Omental fat pad (tissue), 4 donors: ENCODE measurements at places on chromosomes 3 and 15.

DNA sequence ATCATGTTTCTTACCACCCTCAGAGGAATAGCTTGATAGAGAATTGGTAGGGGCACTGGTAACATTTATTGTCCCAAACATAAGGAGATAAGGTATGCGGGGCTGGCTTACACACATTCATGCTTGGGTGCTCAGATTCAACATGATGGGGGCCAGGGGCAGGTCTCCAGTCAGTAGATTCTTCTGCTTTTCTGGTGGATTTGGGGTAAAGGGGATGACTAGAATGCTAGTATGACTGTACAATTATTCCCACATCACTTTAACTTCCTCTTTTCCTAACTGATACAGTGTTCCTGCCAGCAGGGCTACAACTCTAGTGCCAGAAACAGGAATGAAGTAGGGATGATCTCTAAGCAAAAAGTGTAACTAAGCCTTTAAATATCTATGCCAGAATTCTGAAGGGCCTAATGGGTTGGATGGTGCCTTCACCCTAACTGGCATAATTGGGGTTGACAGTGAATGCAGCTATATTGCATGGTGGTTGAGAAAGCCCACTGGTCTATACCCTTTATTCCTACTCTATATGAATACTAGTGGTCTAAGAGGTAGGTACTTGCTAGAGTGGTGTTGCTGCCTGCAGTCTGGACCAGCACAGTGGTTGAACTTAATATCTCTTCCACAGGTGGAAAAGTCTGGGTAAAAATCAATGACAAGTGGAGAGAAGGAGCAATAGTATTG lies 117.4 kb downstream of the IL12A start:
- no peak for DNase-seq

GRCh38 chr3:98869391-98869790 lies 32.1 kb downstream of the DCBLD2 start:
- no peak for DNase-seq

- no peak for DNase-seq
Observed at GRCh38 chr3:4888913-4889846, 90.1 kb upstream of the BHLHE40 start.

GRCh38 chr15:74460298-74460697 lies 662 bp downstream of the UBL7 start:
- DNase-seq: no peak

GRCh38 chr3:60552581-60552980 lies 698.7 kb downstream of the FHIT start:
- DNase-seq: no peak

GRCh38 chr3:138063416-138063815 lies 52.0 kb downstream of the DZIP1L start:
- DNase-seq: no peak

GRCh38 chr15:68492855-68493254 lies 60.9 kb upstream of the ITGA11 start:
- no peak for DNase-seq

- no peak for DNase-seq
Observed at GRCh38 chr3:176794406-176794805, 402.9 kb downstream of the TBL1XR1 start.

DNA sequence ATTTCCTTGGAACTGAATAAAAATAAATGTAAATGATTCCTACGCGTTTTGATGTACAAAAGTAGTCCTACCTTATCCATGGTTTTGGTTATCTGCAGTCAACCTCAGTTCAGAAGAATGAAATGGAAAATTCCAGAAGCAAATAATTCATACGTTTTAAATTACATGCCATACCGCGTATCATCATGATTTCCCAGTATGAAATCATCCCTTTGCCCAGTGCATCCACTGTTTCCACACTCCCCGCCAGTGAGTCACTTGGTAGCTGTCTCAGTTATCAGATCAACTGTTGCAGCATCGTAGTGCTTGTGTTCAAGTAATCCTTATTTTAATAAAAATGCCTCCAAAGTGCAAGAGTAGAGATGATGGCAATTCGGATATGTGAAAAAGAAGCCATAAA lies 9.1 kb upstream of the MFSD1 start:
- DNase-seq: no peak

- DNase-seq: no peak
Observed at GRCh38 chr15:85865070-85865684, 70.5 kb upstream of the KLHL25 start.

- no peak for DNase-seq
Observed at GRCh38 chr3:124140746-124141145, 148.8 kb upstream of the ROPN1 start.
